ENCODE measurements at places on chromosomes 4 and X.
A peak's percentile ranks its signal among the peaks of the same experiment; 100 is the strongest.

DNA sequence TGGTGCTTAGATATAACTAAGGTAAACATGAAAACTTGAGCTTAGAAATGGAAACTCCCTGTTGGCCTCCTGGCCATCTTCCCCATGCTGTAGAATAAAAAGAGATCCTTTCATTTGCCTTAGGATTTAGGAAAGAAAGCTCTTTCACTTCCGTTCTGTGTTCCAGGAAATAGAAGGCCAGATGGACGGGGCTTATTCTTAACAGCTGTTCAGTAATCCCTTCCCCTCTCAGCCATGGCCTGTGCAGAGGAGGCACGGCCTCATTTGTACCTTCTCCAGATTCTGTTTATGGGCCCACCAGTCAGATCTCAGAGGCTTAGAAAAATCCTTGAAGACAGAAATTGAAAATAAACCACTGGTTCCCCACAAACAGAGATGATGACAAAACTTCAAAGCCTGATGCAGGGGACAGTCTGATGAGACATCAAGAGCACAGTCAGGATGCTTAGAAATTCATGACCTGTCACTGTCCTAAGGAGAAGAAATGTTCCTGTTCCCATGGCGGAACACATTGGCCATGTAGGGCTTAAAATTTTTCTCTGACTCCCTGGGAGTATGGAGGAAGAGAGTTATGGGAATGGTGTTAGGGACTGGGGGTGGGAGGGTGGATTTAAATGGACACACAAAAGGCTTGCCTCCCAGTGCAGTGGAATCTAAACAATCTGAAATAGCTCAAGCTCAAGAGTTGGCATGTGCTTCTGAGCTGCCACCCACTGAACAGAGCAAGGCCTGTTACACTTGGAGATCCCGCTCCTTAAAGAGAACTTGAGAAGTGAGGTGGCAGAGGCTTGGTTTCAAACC is 188.8 kb downstream of the SOWAHB start:
- H3K27ac ChIP-seq = peak overlapping the region; percentile 69
- H3K4me1 ChIP-seq = peaks cover 76% of the 10 kb centered on the region
- no peaks in the 10 kb centered on the region for H3K27me3 ChIP-seq
- DNase-seq = no peak
- peaks cover 66% of the 10 kb centered on the region for H3K36me3 ChIP-seq

DNA sequence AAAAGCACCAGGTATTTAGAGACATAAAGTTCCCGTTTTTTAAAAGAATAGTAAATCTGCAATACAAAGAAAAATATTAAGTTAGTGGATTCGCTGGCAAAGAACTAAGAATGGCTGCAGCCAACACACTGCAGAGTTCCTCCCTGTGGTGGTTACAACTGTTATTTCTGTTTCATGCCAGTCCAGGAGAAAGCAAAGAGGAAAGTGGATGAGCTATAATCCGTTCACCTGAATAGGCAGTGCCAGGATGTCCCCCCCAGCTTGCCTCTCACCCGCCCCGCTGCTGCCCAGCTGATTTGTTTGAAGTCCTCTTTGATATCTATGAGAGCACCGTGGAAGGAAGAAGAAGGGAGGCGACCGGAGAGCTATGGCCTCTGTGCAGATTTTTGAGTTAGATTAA is 63.9 kb downstream of the PTCHD1 start:
- no peak for DNase-seq
- no peaks in the 10 kb centered on the region for H3K36me3 ChIP-seq
- H3K27ac ChIP-seq = no peak overlapping the region
- peaks cover 2% of the 10 kb centered on the region for H3K27me3 ChIP-seq
- no peaks in the 10 kb centered on the region for H3K4me1 ChIP-seq

- no peaks in the 10 kb centered on the region for H3K36me3 ChIP-seq
- no peak overlapping the region for H3K27ac ChIP-seq
- H3K27me3 ChIP-seq = no peaks in the 10 kb centered on the region
- no peak for DNase-seq
- no peaks in the 10 kb centered on the region for H3K4me1 ChIP-seq
Measured at GRCh38 chrX:103304705-103305104, 6.1 kb downstream of the BEX2 start.

DNA sequence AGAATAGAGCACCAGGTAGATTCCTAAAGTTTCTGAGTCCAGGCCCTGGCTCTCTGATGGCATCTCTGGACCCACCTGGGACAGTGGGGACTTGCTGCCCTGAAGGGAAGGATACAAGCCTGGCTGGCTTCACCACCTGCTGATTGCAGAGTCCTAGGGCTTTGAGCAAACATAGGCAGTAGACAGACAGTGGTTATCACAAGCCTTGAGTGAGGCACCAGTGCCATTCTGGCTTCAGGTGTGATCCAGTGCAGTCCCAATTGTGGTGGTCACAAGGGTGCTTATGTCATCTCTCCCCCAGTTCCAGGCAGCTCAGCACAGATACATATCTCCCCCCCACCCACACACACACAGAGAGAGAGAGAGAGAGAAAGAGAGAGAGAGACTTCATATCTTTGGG is 6.6 kb upstream of the PRRG3 start:
- no peak for DNase-seq
- H3K27ac ChIP-seq = no peak overlapping the region
- H3K4me3 ChIP-seq = no peak overlapping the region
- H3K27me3 ChIP-seq = no peaks in the 10 kb centered on the region
- H3K36me3 ChIP-seq = no peaks in the 10 kb centered on the region

DNA sequence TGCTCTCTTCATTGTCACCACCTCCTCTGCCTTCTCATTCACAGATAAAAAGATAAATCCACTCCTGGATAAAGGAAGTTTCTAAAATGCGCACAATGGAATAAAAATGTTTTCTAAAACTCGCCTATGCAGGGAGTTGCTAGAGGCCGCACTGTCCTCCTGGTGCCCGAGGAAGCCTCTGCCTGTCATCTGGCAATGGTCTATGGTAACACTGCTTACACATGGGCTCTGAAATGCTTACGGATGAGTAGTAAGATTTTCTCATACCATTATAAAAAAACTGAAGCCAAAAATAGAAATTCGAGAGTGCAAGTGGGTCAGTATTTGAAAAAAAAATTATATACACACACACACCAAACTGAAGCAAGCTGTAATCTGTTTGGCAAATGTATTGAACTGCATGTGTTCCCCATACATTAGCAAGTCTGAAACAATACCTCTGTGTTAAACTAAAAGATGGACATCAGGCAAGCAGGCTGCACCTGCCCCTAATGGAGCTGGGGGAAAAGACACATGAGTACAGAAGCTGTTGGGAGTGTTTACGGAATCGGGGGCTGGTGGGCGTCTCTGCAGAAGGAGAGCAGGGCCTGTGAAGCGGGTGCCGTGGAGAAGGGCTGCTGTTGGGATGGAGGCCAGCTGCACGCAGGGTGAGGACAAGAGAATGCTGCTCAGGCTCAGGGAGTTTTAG is 103.3 kb upstream of the FAT1 start:
- no peaks in the 10 kb centered on the region for H3K36me3 ChIP-seq
- no peak for DNase-seq
- H3K27me3 ChIP-seq = no peaks in the 10 kb centered on the region

- no peaks in the 10 kb centered on the region for H3K36me3 ChIP-seq
- H3K27ac ChIP-seq = no peak overlapping the region
- peaks cover 18% of the 10 kb centered on the region for H3K4me1 ChIP-seq
- DNase-seq = no peak
- no peaks in the 10 kb centered on the region for H3K27me3 ChIP-seq
Measured at GRCh38 chr4:106264331-106264728, 51.7 kb downstream of the TBCK start.

DNA sequence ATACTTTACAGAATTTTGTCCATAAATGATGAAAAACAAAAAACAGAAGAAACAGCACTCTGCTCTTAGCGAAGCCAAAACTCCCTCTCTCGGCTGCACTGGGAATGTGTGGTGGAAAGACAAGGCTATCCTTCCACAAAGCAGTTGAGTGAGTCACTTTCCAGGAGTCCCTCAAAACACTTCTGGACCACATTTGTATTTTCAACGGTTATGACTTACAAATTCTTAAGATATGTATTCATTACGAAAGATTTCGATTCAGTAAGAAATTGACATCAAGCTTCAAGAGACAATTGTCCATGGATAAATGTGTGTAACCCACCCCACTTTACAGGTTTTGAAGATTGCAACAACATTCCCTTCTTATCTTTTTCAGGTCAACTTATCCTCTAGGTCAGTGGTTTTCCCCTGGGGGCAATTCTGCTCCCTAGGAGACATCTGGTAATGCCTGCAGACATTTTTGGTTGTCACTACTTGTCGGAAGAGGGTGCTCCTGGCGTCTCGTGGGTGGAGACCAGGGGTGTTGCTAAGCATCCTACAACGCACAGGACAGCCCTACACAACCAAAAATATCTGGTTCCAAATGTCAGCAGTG is 66.7 kb upstream of the MTNR1A start:
- peak overlapping the region; percentile 81 for H3K4me3 ChIP-seq
- peaks cover 74% of the 10 kb centered on the region for H3K36me3 ChIP-seq

- no peak overlapping the region for H3K27ac ChIP-seq
- H3K4me3 ChIP-seq = no peak overlapping the region
- peaks cover 29% of the 10 kb centered on the region for H3K4me1 ChIP-seq
- peak; percentile 59 for DNase-seq
- no peaks in the 10 kb centered on the region for H3K36me3 ChIP-seq
Measured at GRCh38 chr4:144666539-144667175, 20.7 kb downstream of the HHIP start.

- no peak overlapping the region for H3K4me3 ChIP-seq
- H3K36me3 ChIP-seq = peaks cover 14% of the 10 kb centered on the region
- H3K27me3 ChIP-seq = no peaks in the 10 kb centered on the region
- no peak overlapping the region for H3K27ac ChIP-seq
- H3K4me1 ChIP-seq = no peaks in the 10 kb centered on the region
Measured at GRCh38 chr4:169682372-169683047, 62.1 kb downstream of the CLCN3 start.

GRCh38 chr4:85867271-85867670 is 392.3 kb downstream of the ARHGAP24 start:
- peak; percentile 5 for DNase-seq
- peak overlapping the region; percentile 72 for H3K27ac ChIP-seq
- H3K36me3 ChIP-seq = no peaks in the 10 kb centered on the region
- H3K27me3 ChIP-seq = no peaks in the 10 kb centered on the region
- H3K4me3 ChIP-seq = no peak overlapping the region

- no peak for DNase-seq
- no peak overlapping the region for H3K27ac ChIP-seq
- H3K27me3 ChIP-seq = no peaks in the 10 kb centered on the region
- no peak overlapping the region for H3K4me3 ChIP-seq
Measured at GRCh38 chrX:10971176-10971575, 140.0 kb upstream of the HCCS start.

GRCh38 chr4:89365776-89366175 is 58.2 kb upstream of the GPRIN3 start:
- DNase-seq = no peak
- H3K4me1 ChIP-seq = no peaks in the 10 kb centered on the region
- H3K27ac ChIP-seq = no peak overlapping the region
- no peaks in the 10 kb centered on the region for H3K36me3 ChIP-seq
- H3K4me3 ChIP-seq = no peak overlapping the region

DNA sequence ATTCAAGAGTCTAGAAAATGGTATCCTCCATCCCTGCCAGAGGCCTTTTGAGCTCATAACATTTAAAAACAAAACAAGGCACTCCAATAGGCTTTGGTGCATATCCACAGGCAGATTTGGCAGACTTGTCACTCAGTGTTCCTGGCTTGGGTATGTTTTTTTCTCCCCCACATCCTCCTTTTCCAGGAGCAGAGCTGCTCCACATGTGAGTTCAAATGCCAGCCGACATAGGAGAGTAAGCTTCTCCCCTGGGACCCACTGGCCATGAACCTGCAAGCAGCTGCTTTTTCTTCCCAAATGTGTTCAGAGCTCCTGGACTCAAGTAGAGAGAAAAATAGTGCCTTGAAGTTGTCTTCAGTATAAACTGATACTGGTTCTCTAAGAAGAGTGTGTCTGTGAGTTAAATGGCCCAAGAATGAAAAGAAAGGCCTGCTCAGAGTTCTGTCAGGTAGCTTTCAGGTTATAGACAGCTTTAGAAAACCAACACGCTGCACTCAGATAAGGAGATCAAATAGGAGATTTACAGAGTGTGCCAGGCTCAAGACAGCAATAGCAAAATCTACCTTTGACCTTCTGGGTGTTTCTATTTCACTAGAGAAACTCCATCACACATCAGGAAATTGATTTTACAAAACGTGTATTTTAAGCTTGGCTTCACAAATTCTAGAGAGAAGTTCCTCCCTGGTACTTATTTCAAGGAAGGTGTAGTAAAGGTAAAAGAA is 162.5 kb upstream of the GALNT7 start:
- H3K27ac ChIP-seq = no peak overlapping the region
- H3K4me1 ChIP-seq = no peaks in the 10 kb centered on the region
- H3K4me3 ChIP-seq = no peak overlapping the region
- peaks cover 19% of the 10 kb centered on the region for H3K27me3 ChIP-seq
- H3K36me3 ChIP-seq = no peaks in the 10 kb centered on the region

DNA sequence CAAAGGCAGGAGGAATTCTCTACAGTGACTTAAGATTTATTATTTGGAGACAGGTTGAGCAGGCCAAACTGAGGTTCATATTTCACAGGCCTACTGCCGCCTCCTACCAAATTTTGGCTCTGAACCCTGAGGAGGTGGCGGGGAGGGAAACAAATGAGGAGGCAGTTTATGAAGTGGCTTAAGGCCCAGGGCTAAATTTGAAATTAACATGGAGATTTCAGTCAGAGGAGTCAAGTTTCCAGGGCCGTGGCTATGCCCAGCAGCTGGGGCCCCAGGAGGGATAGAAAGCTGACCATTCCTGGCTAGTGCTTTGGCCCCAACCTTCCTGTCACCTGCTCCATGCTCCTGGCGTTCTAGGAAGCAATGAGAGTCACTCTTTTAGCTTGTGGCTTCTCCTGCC is 73.4 kb upstream of the ARHGAP36 start:
- no peak overlapping the region for H3K4me3 ChIP-seq
- DNase-seq = no peak
- H3K27me3 ChIP-seq = peaks cover 5% of the 10 kb centered on the region
- H3K36me3 ChIP-seq = no peaks in the 10 kb centered on the region
- no peaks in the 10 kb centered on the region for H3K4me1 ChIP-seq

DNA sequence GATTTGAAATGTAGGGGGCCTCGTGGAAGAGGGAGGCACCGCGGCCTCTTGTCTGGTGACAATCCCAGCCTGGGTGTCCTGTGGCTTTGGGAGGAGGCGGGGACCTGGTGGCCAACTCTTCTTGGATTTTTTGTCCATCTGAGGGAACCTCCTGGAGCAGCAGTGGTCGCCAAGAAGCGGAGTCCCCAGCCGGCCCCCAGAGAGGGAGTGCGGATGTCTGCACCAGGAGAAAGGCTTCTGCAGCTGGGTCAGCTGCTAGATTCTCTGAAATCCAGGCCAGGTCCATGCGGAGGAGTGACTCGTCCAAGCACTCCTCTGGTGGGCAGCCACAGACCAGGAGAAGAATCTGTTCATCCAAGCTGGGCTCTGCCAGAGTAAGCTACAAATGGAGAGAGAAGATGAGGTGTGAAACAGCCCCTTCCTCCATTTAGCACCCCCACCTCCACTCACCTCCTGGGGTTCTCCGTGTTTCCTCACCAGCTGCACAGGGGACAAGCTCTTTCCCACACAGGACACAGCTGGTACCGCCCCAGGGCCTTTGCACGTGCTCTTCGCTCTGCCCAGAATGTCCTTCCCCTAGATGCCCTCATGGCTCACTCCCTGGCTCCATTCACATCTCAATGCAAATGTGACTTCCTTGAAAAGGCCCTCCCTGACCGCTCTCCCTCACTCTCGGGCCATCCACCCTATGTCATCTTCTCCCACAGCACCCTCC is 27.6 kb downstream of the C4orf50 start:
- no peaks in the 10 kb centered on the region for H3K4me1 ChIP-seq
- no peak overlapping the region for H3K27ac ChIP-seq
- H3K27me3 ChIP-seq = peaks cover 4% of the 10 kb centered on the region
- no peak overlapping the region for H3K4me3 ChIP-seq
- DNase-seq = no peak
